ENCODE measurements at places on chromosomes 7 and 10.

GRCh38 chr10:122307669-122308416 lies 36.7 kb downstream of the BTBD16 start:
- DNase-seq, result peak; percentile 88

GRCh38 chr7:13035233-13035632 lies 347.8 kb downstream of the ARL4A start:
- no peak for DNase-seq

- no peak for DNase-seq
These were observed 92.1 kb downstream of the PPP1R3C start for GRCh38 chr10:91540733-91541132.

DNA sequence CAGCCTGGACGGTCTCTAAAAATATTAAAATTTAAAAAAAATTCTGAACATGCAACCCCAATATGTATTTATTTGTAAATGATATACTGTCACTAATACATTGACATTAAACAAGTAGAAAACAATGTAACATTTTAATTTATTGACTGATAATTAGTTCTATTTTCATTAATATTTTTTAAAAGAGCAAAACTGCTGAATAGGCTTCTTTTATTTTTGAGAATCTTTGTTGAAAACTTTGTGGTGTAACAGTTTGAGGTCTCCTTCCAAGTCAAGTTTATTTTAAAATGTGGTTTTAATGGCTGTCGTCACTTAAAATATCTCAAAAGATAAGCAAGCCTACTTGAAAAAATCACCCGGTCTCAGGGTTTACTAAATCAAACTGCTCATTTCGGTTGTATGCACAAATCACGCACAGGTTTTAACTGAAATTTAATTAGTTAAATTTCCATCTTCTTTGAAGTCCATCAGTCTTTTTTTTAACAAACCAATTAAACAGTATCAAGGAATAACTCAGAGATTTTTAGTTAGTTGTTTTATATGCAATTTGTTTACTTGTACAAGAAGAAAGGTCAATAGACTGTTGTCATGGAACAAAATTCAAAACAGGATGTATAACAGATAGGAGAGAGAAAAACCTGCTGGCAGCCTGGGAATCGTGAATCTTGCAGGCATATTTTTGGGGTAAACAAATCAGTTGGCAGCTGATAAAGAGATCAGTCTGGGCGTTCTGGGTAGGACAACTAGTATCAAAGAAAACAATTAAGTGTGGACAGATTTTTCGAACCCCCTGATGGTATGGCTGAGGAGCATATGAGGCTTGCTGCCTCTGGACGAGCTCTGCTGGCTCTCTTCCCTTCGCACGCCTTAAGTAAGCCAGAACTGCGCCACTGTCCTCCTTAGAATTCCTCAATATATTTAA lies 9.7 kb upstream of the EDRF1 start:
- DNase-seq, result no peak

- no peak for DNase-seq
These were observed 46.7 kb downstream of the RNLS start for GRCh38 chr10:88536437-88536836.

DNA sequence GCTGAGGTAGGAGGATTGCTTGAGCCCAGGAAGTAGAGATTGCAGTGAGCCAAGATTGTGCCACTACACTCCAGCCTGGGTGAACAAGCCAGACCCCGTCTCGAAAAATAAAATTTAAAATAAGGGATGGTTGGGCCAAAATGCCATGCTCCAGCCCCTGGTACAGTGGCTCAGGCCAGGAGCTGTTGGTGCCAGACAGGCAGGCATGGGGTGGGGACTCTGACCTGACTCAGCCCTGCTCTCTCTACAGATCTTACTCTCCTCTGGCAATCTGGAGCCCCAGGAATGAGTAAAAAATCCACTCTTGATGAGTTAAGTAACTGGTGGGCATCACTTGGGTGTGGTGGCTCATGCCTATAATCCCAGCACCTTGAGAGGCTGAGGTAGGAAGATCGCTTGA lies 8.4 kb upstream of the TMEM120A start:
- no peak for DNase-seq

DNA sequence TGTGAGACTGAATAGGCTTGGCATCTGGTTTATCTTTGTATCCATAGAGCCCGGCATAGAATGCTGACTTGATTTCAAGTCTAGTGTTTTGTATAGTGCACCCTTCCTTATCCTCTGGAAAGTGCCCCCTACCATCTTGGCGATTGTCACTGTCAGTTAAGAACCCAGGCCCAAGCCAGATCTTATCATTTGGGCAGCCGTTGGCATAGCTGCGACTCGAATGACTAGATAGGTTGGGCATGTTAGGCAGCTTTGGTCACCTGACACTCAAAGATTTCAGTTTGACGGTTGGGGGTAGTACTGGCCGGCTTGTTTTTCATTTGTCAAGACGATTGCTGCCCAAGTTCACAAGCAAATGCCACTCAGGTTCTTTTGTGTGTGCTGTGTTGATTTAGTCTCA lies 6.6 kb downstream of the NIPSNAP2 start:
- no peak for DNase-seq

DNA sequence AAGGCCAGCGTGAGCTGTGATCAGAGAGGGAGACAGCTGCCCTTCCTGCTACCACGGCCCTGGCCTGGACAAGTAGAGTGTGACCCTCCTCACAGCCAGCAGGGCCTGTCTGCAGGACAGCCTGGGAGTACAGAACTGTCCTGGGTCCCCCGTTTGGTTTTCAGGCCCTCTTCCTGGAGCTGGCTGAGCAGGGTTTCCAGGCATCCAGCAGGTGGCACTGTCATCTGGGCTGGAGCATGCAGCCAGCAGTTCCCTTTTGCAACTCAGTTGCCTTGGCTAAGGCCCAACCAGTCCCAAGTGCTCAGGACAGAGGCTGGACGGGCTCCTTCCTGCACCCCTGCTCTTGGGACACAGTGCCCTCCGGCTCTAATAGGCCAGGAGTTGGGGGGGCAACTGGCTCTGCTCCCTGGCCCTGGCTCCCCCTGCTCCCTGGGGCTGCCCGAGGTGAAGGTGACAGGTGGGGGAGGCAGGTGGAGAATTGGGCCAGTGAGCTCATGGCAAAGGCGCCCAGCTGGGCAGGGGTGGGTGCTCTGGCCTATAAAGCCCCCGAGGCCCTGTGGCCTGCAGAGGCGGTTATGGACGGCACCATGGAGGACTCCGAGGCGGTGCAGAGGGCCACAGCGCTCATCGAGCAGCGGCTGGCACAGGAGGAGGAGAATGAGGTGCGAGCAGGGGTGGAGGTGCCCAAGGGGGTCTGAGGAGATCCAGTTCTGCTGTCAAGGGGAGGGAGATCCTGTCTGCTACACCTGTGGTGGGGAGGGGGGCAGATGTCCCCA lies at the start of gene ANKRD2:
Gene ANKRD2, plus strand, starts transcription at position 566 of the 776 bp plus-strand sequence. Its CDS starts 10 bp downstream, at position 576.
- peak; percentile 80 for DNase-seq

- DNase-seq, result peak; percentile 94
These were observed 11.7 kb downstream of the CPA5 start for GRCh38 chr7:130356121-130356875.

- DNase-seq, result no peak
These were observed 26.5 kb upstream of the PRKAG2 start for GRCh38 chr7:151903249-151904032.

- no peak for DNase-seq
These were observed 134.3 kb downstream of the DOCK4 start for GRCh38 chr7:112071856-112072255.

DNA sequence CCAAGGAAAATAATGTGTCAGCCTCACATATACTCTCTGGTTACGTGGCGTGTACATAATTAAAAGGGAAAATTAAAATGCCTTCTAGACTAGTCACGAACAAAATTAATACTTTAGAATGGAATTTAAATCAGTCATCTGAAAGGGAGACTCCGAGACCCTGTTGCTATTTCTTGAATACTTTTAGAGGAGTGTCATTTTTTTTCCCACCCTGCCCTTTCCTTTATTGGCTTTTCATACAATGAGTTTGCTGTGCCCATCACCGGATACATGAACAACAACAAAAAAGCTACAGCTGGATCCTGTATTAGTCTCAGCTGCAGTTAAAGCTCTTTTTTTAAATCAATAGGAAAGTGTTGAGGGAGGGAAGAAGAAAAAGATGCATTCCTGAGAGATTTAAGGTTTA lies 20.1 kb downstream of the CYTH3 start:
- no peak for DNase-seq

DNA sequence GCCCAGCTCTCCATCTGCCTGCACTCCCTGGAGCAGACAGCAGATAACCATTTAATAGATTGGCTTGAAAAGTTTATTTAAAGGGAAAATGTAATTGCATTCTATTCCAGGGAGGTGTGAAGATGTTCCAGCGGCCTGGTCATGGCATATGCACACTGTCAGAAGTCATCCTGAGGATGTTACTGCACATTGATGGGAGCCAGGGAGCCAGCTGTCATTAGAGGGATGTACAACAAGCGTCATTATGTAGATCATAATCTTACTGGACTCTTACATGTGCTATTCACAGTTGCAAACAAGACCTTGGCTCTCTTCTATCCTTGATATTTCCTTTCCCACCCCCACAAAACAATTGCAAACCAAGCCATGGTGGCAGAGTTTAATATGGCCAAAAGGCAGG lies 65.4 kb downstream of the FAM204A start:
- no peak for DNase-seq

DNA sequence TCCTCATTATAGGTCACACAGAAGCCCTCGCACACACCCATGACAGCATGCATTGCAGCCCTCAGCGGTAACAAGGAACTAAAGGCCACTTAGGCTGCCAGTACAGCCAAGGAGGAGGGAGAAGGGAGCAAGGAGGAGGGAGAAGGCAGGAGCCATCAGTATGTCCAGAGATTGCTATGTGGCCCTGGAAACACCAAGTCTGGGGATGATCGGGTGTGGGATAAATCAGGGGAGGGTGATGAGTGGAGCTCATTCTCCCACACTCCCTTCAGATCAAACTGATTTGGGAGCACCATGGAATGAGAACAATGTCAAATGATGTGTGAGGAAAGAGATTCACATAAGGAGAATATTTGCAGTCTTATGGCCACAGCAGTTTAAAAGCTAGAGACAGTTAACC lies 350.9 kb downstream of the TNS3 start:
- DNase-seq, result no peak

DNA sequence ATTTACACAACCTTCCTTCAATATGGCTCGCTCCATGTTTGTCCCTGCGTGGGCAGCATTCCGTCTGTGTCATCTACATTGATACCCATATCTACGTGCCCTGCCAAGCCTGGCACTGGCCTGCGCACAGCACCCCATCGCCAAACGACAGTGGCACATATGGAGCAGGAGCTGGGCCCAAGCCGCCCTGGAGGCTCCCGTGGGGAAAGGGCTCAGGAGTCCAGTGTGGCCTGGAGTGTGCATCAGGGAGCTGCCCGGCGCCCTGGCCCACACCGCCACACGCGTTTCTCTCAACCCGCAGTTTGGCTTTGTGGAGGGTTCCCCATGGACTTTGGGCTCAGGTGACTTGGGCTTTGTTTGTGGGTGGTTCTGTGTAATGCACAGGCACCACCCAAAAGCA lies 273.2 kb downstream of the PTPRN2 start:
- no peak for DNase-seq

DNA sequence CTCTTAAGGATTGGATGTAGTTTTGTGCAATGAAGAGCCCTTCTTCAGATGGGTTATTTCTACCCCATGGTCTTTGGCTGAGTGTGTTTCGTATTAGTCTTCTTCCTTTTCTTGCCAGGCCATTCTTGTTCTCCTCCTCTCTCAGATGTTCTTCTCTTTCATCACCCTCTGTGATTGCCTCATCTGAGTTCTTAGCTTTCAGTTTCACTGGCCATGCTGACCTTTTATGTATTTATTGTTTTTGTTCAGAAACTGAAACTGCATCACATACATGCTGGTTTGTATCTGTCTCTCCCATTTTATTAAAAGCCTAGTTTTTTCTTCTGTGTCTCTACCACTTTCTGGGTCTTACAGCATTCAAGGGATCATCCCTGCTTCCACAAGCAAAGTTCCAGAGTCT lies 21.7 kb upstream of the PCGF5 start:
- no peak for DNase-seq

- no peak for DNase-seq
These were observed 27.4 kb downstream of the ASZ1 start for GRCh38 chr7:117399820-117400422.

DNA sequence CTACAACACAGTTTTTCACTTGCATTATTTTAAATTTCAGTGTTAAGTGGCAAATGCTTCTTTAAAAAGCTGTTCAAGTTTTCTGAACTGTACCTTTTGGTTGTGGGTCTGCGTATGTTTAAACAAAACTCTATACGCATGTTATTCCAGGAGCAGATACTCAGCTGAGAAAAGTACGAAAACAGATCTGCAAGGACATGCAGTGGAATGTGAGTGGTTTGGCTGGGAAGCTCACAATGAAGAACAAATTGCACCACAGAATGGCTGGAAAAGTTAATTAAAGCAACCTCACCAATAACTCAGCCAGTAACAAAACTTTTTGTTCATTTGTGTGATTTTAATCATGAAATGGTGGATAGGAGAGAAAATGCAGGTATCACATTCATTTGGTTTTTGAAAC lies 17.6 kb downstream of the GLI3 start:
- no peak for DNase-seq

- peak; percentile 27 for DNase-seq
These were observed 33.2 kb downstream of the DOCK4 start for GRCh38 chr7:112172870-112173567.

DNA sequence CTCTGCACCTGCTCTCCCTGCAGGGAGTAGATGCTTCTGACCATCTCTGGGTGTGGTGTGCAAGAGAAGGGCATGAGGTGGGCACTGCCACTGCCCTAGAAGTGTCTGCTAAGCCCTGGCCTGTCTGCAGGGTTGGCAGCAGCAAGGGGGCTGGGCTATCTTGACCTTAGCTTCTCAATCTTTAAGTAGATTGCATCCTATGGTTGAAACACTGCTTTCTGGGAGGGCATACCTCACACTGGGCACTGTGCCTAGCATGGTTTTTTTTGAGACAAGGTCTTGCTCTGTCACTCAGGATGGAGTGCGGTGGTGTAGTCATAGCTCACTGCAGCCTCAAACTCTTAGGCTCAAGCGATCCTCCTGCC lies 54.9 kb downstream of the CLIP2 start:
- DNase-seq, result no peak

DNA sequence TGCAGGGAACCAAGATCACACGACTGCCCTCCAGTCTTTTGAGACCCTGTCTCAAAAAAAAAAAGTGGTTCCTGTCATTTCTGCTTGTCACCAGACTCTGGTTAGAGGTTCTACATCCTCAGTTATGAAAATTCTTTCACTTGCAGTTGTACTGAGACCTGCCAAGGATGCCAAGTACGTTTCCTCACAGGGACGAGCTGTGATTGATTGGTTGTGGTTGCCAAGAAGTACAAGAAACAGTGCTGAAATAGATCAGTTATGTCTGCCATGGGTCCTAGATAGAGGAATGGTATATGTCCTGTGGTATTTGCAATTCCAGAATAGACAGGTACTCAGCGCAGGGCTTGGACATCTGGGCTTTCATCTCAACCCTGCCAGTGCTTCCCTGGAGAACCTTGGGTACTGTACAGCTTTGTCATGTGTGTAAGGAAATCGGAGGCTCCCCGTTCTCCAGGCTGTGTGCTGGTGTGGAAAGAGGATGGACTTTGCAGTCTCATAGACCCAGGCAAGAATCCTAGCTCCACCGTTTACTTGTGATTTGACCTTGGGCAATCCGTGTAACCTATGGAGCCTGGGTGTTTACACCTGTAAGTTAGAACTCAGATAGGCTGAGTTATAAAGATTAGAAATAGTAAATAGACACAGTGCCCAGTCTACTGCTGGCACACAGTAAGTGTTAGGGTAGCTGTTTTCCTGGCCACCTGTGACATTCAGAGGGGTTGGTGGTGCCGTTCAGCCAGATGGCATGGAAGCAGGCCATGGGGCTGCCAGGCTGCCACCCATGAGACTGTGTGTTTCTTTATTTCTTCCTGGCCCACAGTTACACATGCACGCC lies 53.0 kb downstream of the COL13A1 start:
- no peak for DNase-seq

- DNase-seq, result no peak
These were observed 74.3 kb downstream of the CFAP46 start for GRCh38 chr10:132867801-132868644.
